ENCODE measurements at places on chromosomes 13 and 19.

- DNase-seq = no peak
Measured at GRCh38 chr13:26678796-26679195, 81.8 kb downstream of the GPR12 start.

DNA sequence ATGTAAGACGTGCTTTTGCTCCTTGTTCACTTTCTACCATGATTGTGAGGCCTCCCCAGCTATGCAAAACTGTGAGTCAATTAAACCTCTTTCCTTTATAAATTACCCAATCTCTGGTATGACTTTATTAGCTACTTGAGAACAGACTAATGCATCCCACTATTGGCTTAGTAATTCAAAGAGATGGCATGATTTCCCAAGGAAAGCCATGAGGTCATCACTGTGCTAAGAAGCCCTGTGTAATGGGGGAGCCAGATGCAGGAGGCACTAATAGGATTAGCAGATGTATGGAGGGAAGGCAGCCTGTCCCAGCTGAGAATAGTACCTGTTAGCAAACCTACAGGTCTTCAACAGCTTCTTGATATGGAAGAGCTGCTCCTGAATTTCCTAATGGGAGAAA is 38.1 kb downstream of the RUBCNL start:
- DNase-seq = no peak

GRCh38 chr13:23443878-23444277 is 10.4 kb upstream of the SACS start:
- DNase-seq = no peak

GRCh38 chr13:33180122-33180804 is 105.3 kb downstream of the STARD13 start:
- no peak for DNase-seq

DNA sequence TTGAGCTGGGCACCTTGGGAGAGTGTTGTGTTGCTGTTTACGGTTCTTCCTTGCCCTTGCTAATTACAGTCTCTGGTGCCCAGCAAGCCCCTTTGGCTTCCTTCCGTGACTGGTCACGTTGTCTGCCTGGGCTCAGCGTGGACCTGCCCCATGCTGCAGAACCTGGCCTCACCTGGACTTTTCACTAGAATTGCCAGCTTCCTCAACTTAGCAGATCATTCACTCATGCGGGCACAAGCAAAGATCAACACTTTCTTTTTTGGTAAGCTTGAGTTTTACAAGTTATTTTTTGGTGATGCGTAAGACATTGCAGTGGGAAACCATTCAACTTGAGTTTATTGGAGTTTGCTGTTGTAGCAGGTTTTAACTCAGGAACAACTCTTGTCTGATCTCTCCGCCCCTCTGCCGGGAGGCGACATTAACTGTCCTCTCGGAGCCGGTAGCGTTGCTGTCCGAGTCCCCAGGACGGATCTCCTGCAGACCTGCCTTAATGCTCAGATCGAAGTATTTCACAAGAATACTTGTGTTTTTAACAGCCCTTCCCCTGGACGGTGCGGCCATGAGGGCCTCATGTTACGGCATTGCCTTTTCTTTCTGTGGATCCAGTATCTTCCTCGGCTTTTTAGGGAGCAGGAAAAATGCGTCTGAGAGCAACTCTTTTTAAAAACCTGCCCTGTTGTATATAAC is 15.7 kb upstream of the TEX29 start:
- no peak for DNase-seq

DNA sequence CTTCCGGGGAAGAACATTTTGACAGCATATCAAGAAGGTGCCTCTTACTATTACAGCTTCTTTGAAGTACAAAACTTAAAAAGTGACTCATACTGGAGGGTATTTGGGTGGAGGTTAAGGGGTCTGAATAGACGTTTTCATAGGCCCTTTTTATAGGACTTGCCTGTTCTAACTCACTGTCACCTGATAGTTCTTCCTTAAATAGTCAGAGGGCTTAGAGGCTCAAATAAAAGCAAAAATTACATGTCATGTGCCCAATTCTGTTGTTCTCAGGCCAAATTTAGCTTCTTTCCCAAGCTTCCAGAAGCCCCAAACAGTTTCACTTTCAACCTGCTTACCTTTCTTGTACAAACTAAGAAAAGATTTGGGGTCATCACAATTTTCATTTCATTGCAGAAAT is 16.1 kb upstream of the SLC46A3 start:
- DNase-seq = no peak

GRCh38 chr13:19632915-19633478 is 462 bp upstream of the MPHOSPH8 start:
- DNase-seq = no peak

GRCh38 chr13:30607908-30608307 is 9.8 kb upstream of the USPL1 start:
- DNase-seq = no peak

- DNase-seq = no peak
Measured at GRCh38 chr13:109315481-109315880, 470.9 kb downstream of the IRS2 start.

DNA sequence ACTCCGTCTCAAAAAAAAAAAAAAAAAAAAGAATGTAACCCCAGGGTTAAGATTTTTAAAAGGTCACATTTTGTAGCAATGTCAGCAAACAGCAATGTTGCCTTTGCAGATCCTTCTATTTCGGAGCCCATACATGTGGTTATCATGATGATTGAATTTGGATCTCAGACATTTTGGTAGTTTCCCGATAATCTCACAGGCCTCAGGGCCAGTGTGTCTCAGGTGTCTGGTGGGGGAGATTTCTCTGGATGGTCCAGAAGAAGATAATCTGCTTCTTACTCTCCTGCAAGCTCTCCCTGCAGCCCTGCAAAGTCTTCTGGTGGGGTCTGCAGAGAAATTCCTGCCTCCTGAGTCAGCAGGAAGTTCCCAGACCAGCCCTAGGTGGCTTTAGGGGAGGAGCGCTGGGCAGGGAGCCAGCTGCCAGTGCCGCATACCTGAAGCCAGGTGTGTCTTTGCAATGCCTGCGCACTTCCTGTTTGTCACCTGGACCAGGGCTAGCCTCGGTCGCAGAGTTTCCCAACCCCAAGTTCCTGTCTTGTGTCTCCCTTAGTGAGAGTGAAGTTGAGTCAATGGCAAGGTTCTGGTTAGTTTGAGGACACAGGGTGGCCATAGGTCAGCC is 1.4 kb downstream of the SH2D3A start:
- DNase-seq = no peak

DNA sequence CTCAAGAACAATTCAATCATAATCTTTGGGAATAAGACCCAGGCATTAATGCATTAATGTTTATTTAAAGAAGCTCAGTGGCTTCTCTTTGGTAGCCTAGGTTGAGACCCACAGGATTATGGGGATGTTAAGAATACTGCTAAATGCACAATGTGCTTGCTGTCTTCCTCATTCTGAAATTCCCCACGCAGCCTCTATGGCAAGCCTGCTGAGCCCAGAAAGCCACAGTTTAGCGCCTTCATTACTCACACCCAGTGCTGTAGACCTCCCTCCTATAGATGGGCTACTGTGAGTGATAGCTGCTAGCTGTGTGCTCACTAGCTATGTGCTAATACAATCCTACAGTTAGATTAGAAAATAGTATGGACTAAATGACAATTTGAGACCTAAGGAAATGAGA is 90.6 kb downstream of the TNFSF13B start:
- no peak for DNase-seq

DNA sequence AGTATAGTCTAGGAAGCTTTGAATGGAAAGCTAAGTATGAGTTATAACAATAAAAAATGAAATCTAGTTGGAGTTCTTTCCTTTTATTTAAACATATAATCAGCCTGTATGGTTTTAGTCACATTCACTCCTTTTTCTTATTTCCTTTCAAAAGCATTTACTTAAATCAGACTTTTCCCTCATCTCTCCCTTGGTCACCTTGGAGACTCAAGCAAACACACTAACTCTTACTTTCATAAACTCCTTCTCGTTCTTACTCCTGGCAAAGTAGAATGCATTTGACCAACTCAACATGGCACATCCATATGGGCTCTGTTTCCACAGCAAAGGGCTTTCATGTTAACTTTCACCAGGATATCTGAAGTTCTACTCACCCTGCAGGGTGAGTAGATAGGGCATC is 400.0 kb downstream of the LMO7 start:
- no peak for DNase-seq

DNA sequence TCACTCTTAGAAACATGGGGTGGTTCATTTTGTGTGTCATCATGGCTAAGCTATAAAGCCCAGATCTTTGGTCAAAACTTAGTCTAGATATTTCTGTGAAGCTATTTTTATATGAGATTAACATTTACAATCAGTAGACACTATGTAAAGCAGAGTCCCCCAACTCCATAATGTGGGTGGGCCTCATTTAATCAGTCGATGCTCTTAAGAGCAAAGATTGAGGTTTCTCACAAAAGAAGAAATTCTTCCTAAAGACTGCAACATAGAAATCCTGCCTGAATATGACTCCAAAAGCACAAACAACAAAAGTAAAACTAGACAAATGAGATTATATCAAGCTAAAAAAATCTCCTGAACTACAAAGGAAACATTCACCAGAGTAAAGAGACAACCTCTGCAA is 642.2 kb downstream of the DIAPH3 start:
- no peak for DNase-seq

DNA sequence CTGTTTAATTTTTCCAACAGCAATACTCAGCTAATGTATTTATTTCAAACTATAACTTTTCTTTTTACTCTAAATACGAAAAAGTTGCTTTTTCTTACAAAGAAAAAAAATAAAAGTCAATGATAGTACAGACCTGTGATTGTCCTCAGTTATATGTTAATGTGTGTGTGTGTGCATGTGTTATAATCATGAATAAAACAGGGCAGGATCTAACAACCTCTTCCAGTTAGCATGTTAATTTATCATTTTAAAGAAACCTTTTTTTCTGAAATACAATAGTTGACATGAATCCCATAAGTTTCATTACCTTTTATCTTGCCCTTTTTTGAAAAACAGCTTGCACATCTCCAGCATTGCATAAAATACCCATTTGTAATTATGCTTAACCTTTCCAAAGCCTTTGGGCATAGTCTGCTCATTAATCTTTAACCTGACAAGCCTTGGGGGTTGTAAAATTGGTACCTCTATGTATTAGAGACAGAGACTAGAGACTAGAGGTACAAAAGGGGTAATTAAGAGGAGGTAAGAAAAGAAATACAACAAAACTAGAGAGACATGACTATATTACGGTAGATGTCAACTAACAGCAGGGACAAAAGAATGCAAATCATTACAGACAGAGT is 828.1 kb downstream of the OLFM4 start:
- no peak for DNase-seq

- no peak for DNase-seq
Measured at GRCh38 chr13:39618561-39618960, 15.6 kb upstream of the LHFPL6 start.

- no peak for DNase-seq
Measured at GRCh38 chr13:111344471-111345191, 24.2 kb downstream of the TEX29 start.

- no peak for DNase-seq
Measured at GRCh38 chr13:28271056-28271840, 132.9 kb downstream of the PAN3 start.

DNA sequence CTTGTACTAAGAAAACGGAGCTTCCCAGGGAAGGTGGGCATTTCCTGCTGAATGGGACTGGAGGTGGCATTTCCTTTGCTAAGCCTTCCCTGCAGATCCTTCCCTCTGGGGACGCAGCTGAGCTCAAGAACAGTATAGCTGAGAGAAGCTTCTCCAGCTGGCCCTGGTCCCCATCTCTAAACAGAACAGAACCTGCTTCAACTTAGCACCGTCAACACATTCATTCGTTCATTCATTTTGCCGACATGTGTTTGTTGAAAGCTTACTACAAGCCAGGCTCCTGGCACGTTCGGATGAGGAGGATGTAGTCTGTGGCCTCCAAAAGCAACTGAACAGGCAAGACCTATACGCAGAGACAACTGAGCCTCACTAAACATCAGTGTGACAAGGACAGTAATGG is 36.6 kb upstream of the PEPD start:
- DNase-seq = peak; percentile 14

DNA sequence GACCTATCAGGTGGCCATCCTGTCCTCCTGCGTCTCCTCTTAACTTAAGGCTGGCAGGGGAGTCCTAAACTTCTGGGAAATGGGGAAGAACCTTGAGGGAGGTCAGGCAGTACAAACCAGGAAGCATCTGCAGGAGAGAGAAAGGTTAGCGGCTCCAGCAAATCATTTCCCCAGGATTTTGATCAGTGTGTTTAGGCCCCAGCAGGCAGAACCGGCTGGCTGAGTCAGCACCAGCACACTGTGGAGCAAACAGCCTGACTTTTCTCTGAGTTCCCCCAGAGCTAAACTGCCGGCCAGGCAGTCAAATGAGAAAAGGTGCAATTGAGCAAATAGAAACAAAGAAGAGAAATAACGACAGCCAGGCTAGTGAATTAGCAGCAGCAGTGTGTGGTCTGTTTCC is 46.7 kb upstream of the MEDAG start:
- DNase-seq = no peak

- no peak for DNase-seq
Measured at GRCh38 chr19:36040495-36040894, 7.8 kb upstream of the CLIP3 start.

GRCh38 chr13:96988441-96988840 is 5.8 kb downstream of the OXGR1 start:
- DNase-seq = no peak

DNA sequence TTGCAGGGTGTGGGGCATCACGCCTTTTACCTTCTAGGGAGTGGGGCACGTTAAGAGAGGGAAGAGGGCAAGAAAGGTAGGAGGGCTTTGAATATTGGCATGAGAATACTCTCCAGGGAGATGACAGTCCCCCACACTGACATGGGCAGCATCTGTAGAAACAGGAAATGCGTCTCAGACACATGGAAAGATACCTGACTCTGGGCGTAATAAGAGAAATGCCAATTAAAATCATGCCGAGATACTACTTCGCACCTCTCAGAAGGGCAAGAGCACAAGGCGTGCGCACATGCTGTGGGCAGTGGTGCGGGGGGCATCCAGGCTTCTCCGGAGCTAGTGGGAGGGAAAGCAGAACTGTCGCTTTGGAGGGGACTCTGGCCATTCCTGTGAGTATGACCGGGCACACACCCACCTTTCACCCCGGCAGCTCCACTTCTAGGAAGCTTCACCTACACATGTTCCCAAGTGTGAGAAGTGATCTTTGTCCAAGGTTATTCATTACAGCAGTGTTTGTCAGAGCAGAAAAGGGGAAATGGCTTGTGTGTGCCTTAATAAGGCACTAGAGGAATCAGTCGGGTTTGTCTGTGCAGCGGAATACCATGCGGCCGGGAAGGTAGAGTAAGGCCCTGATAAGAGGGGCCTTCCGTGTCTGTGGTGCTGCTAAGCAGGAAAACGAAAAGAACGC is 99.5 kb downstream of the SIPA1L3 start:
- no peak for DNase-seq
